ENCODE measurements at places on chromosomes 4 and X.
A peak's percentile ranks its signal among the peaks of the same experiment; 100 is the strongest.

- no peak for DNase-seq
Measured at GRCh38 chr4:24137671-24138601, 248.1 kb upstream of the PPARGC1A start.

- DNase-seq = no peak
Measured at GRCh38 chrX:110403441-110404238, 45.0 kb downstream of the RTL9 start.

GRCh38 chrX:13898083-13898482, 81.2 kb upstream of the GPM6B start:
- DNase-seq = peak; percentile 16

DNA sequence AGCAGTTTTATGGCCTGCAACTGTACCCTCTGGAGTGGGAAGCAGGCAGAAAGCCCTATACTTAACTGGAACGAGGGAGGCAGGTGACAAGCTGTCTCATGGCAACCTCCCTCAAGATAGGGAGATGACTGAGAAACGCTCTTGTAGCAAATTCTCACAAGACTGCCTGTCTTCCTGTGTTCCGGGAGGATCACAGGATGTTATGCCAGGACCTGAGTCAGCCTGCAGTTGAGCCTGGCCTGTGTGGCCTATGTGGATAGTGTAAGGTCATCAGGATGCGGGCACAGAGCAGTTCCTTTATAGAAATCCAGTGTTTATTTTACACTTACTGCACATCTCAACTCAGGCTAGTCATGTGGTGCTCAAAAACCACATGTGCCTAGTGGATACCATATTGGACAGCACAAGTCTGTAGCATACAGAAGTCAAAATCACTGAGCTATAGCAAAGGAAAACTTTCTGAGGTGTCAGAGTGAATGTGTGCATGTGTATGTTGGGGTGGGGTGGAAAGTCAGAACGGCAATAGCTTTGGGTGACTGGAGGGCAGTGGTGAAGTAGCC, 25.2 kb downstream of the TAF7L start:
- no peak for DNase-seq

- DNase-seq = no peak
Measured at GRCh38 chrX:130771648-130772047, 131.4 kb downstream of the ENOX2 start.

DNA sequence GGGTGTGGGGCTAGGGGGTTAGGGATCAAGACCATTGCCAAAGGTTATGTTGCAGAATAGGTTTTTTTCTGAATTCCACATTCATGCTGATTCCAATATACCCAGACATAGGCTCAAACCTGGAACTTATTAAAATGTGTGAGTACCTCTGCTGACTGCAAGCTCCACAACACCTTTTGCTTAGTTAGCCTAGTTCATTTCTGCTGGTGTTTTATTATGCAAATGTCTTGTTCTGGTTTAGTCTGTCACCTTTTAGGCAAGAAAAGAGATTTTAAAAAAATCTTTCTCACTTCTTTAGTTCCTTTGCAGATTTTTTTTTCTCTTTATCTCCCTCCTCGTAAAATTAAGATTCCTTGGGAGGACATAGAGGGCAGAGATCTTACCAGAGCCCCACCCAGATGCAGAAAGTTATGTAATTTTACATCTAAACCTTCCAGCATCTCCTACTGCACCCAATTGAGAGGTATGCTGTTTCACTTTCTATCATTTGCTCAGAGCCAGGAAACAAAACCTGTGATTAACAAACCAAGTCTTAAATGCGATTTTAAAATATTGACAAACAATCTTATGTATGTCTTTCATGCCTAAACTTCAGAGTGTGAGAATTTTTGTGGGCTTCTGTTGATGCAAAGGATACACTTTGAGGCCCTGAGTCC, 190.7 kb upstream of the CLNK start:
- no peak for DNase-seq

DNA sequence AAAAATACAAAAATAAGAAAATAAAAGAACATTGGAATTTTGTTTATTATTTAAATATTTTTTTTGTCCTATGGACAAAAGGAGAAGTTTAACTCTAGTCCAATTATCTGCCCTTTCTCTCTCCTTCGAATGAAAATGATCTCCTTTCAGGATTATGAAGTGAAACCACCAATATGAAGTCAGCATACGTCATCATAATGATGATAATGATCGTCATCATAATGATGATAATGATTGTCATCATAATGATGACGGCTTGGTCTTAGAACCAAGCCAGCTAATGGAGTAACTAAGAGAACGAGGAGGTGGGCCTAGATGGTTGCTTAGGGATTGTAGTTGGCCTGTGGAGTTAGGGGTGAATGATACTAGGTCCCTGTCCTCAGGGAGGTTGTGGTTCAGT, 21.9 kb upstream of the LINC00632 start:
- no peak for DNase-seq

GRCh38 chr4:65623506-65623905, 46.8 kb downstream of the EPHA5 start:
- no peak for DNase-seq

DNA sequence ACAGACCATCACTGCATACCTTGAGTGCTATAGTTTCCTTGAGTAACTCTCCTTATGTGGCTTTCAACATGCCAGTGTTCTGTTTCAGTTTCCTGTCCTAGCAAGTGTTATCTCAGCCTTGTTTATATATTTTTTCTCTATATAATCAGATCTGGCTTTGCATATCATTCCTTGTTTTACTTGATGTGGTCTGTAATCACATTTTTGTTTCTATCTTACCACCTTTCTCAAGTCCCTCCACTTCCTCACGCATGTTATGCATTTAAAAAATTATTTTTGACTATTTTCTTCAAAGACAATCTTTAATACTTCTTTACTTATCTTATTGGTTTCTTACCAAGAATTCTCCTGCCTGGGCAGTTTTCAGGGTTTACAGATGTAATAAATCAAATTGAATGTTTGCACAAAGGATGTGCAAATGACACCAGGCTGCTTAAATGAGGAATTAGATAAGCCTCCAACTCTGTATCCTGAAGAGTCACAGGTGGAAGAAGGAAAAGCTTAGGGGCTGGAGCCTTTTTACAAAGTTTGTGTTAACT, 351.2 kb downstream of the BMPR1B start:
- DNase-seq = no peak

DNA sequence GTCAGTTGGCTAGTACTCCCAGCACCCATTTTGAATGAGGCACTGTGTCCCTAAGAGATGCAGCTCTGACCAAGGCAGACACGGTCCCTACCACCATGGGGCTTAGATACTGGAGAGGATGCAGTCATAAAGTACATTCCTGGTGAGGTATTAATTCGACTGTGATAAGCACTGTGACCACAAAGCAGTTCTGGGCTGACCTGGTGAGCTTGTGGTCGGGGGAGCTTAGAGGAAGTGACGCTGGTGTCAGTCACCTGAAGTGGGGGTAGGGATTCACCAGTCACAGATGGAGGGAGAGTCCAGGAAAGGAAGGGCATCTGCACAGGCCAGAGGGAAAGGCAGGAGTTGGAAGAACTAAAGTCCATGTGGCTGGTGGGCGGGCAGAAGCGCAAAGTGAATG, 15.8 kb upstream of the CLTRN start:
- DNase-seq = no peak

GRCh38 chr4:40327340-40327739, 7.8 kb upstream of the CHRNA9 start:
- DNase-seq = no peak

DNA sequence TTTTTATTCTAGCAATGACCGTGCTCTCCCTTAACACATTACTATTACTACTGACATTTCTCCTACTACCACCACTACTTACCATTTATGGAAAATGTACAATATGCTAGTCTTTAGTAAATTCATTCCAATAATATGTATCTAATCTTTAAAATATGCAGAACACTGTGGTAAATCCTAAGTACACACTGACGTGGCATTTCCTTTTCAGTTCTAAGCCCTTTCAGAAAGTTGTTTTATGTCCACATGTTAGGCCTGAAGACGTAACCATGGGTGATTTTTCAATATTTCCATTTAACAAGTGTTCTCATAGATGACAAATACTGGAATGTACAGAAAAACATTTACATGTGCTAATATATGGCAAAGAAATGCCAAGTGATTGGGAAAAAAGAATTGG, 268.6 kb upstream of the SLIT2 start:
- DNase-seq = no peak

- peak; percentile 58 for DNase-seq
Measured at GRCh38 chr4:10456595-10457254, 501 bp downstream of the ZNF518B start.

GRCh38 chrX:18793601-18794089, 86.2 kb downstream of the PPEF1 start:
- DNase-seq = peak; percentile 8

GRCh38 chrX:15398874-15399273, 14.7 kb upstream of the VEGFD start:
- no peak for DNase-seq

GRCh38 chrX:19789376-19789775, 98.0 kb downstream of the SH3KBP1 start:
- no peak for DNase-seq

DNA sequence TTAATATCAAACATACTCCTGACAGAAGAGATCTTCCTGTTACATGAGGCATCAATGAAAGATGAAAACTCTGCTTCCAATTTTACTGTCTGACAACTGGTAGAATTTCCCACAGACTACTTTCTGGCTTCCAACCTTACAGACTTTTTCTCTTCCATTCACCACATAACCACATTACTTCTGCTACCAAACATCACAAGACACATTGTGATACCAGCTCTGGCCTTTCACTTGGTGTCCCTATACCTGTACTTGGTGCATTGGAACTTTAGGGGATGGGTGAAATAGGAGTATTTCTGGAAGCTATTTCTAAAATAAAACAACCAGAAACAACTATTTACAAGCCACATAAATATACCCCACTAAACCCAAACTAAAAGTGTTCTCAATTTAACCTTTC, 20.5 kb downstream of the AMTN start:
- DNase-seq = no peak

DNA sequence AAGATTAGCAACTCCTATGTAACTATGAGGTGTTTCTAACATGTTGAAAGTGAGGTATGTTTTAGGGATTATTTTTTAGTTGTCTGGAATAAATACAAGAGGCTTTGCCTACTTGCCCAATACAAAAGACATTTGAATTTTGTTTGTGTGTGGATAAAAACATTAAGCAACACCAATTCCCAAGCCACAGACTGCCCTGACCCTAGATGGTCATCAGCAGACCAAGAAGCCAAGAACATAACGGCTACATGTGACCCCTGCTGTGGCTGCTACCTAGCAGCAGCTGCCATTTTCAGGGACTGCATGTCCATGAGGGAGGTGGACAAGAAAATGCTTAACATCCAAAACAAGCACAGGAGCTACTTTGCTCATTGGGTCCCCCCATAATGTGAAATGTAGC, 70.5 kb upstream of the QRFPR start:
- no peak for DNase-seq

DNA sequence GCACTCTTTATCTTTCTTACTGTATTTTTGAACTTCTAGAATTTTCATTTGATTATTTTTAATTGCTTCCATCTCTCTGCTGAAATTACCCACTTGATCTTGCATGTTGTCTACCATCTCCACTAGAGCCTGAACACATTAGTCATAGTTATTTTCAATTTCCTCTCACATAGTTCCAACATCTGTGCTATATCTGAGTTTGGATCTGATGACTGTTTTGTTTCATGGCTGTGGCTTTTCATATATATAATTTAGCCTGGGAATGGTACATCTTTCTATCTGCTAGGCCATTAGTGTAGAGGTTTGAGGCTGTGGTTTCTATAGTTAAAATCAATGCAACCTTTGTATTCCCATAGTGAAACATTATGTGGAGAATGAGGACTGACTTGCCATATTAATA, 33.2 kb downstream of the NPY2R start:
- no peak for DNase-seq

GRCh38 chr4:113869743-113870375, 108.3 kb upstream of the CAMK2D start:
- DNase-seq = no peak

- DNase-seq = no peak
Measured at GRCh38 chr4:15766821-15767220, 11.3 kb upstream of the CD38 start.

DNA sequence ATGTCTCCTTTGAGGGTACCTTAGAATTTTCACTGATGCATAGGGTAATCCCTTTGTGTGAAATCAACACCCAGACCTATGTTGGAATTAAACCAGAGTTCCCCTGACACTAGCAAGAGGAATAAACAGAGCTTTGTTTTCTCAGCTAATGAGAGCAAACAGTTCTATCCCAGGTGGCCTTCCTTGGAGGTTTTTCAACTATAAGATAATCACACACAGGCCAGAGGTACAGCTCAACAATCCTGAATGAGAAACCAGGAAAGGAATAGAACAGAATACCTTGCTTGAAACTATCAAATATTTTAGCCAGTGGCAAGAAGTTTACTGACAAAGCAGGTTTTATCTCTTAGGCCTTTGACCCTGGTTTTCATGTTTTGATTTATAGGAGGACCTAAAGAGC, 100.2 kb downstream of the OTC start:
- no peak for DNase-seq

- DNase-seq = no peak
Measured at GRCh38 chr4:148542922-148543623, 100.9 kb upstream of the NR3C2 start.

GRCh38 chr4:77124576-77124975, 32.4 kb upstream of the CCNG2 start:
- no peak for DNase-seq

- DNase-seq = no peak
Measured at GRCh38 chr4:54268151-54268550, 39.1 kb downstream of the PDGFRA start.

DNA sequence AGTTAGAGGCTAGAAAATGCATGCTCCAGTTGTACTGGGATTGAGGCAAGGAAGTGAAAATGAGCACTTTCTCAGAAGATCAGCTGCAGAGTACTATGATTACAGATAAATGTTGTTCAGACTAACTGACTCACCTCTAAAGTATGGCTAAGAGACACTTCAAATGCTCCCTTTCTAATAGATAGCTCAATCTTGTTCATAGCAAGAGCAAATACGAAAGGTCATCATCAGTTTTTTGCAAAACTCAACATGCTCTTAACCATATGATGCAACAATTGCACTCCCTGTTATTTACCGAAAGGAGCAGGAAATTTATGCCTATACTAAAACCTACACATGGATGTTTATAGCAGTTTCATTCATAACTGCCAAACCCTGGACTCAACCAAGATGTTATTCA, 838.4 kb upstream of the INTU start:
- no peak for DNase-seq

- peak; percentile 54 for DNase-seq
Measured at GRCh38 chrX:74924449-74925224, 615 bp downstream of the NEXMIF start.

- no peak for DNase-seq
Measured at GRCh38 chr4:85548841-85549240, 73.9 kb downstream of the ARHGAP24 start.

DNA sequence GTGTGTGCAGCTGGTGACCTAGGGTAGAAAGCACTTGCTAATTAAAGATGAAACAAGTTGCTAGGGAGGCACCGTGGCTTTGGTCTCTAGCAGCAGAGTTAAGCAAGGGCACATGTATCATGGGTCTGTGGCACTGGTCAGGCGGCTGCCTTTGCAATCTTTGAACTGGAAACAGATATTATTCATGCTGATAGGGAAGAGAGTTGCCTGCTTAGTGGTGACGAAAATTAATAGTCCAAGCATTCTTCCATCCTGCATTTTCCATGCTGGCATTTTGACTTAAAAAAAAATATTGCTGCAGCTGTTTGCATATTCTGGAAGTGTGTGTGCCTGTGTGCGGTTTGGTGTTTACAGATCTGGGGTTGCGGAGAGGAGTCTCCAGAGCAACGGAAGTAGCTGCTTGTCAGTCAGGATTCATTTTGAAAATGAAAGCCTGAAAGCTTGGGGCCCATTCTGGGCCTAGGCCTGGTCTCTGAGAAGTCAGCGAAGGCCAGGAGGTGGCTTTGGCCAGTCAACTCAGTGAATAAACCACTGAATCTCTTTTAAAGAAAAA, 2.3 kb upstream of the SOWAHD start:
- DNase-seq = no peak

All from WTC11 (cell line).